OCI-M1 (cell line): ENCODE measurements at places on chromosomes 6 and 20.

DNA sequence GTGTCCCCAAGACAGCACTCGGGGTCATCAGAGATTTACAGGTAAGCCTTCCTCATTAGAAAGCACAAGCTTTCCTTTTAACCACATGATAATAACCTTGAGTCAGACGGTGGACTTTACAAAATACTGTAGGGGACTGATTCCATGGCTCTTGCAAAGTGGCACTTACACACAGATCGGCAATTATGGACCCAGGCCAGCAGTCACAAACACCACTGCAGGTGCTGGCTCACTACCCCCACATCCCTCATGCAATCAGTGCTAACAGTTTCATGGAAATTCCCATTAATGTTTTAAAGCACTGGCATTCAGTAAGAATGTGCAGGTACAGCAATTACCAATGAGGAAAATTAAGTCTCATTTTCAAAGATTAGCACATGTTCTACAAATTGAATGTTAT lies 516.5 kb downstream of the PRKN start:
- DNase-seq, result no peak

DNA sequence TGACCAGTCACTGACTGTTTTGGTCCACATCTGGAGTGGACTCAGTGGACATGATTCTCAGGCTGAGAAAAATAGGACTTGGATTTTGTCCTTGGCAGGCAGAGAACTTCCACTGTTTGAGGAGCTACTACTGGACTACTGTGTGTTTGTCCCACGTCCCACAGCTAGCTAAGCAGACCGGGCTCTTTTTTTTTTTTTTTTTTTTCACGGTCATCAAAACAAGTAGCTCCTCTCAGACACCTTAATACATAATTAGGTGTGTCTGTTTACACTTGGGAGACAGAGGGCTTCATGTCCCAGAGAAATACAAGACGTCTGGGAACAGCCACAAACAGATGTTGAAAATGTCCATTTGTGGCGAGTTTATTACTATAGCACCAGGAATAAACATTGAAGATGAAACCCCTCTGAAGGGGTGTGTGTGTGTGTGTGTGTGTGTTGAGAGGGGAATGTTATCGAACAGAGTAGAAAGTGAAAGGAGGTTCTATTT lies 155.0 kb upstream of the SUPT3H start:
- peak; percentile 33 for DNase-seq

DNA sequence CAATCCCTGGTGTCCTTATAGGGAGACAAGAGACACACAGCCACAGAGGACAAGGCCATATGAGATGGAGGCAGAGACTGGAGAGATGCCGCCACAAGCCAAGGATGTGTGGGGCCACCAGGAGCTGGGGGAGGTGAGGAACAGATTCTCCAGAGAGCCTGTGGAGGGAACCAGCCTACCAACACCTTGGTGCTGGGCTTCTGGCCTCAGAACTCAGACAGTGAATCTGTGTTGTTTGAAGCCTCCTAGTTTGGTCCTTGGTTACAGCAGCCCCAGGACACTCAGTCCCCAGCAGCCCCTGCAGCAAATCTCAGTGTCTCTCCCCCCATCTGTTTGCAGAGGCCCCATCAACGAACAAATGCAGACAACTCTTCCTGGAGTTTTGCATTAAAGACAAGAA lies 73.2 kb upstream of the BHLHE23 start:
- no peak for DNase-seq

DNA sequence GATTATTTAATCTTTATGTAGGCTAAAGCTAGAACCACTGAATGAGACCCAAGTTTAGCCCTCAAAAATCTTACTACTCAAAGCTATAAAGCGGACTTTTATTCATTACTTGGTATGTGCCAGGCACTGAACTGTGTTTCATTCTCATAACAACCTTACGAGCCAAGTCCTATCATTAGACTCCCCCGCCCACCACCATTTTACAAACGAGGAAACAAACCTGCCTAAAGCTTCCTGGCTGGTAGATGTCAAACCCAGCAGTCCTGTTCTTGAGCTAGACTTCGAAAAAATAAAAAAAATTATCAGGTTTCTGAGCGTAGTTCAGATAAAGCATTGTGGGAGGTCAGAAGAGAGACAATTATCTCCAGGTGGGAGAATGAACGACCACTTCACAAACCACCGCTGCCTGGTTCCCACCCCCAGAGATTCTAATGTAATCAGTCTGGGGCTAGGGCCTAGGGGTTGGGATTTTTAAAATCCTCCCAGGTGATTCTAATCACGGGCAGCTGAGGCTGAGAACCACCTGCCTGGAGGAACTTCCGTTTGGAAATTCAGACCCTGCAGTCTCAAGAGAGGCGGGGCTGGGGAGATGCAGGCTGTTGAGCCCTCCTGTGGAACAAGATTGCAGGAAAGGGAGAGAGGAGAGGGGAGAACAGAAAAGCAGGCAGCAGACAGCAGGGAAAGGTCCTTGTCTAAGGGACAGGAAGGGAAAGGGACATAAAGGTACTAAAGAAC lies 8.6 kb downstream of the ADTRP start:
- DNase-seq, result no peak

- no peak for DNase-seq
Measured at GRCh38 chr6:107421696-107422256, 37.6 kb downstream of the PDSS2 start.

GRCh38 chr6:114055349-114055748 lies 84.4 kb upstream of the HDAC2 start:
- no peak for DNase-seq

DNA sequence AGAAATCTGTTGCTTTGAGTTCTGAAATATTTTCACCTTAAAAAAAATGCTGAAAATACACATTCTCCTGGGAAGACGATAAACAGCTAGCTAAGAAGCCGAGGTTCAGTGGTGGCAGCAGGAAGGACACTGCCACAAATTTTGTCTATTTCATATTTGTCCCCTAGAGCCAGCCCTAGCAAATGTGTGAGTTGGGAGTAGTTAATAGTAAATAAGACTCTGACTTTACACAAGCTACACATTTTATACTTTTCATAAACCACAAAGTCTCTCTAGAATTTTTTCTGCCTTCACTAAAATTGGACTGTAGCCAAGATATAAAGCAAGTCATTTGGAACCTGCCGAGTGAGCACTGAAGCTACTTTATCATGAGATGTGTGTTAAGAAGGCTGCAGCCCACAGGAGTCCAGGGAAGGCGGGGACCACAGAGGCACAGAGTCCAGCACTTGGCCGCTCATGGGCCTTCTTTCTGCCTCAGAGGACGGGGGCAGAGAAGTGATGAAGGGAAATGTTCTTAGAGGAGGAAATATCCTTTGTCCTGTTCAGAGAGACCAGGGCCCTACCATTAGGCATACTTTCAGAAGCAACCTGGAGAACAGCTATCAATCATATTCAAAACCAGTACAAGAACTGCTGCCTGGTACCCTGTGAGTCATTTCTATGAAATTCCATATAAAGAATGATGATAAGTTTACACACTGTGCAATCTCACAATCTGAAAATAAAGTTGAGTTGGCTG lies 241.7 kb upstream of the TAB2 start:
- DNase-seq, result peak; percentile 15

GRCh38 chr6:170008294-170008785 lies 256.9 kb downstream of the ERMARD start:
- no peak for DNase-seq

- peak; percentile 93 for DNase-seq
Measured at GRCh38 chr20:32681175-32682084, 7.7 kb upstream of the C20orf203 start.
